NCI-H1436 (cell line): ENCODE measurements at places on chromosomes 6 and 20.

- DNase-seq = no peak
These were observed 194.6 kb upstream of the LAMP5 start for GRCh38 chr20:9319687-9320384.

GRCh38 chr6:9948678-9949077 lies 466.2 kb downstream of the TFAP2A start:
- DNase-seq = no peak

GRCh38 chr6:128914051-128914450 lies 31.1 kb downstream of the LAMA2 start:
- no peak for DNase-seq

- no peak for DNase-seq
These were observed 12.5 kb downstream of the ERMARD start for GRCh38 chr6:169763881-169764280.

DNA sequence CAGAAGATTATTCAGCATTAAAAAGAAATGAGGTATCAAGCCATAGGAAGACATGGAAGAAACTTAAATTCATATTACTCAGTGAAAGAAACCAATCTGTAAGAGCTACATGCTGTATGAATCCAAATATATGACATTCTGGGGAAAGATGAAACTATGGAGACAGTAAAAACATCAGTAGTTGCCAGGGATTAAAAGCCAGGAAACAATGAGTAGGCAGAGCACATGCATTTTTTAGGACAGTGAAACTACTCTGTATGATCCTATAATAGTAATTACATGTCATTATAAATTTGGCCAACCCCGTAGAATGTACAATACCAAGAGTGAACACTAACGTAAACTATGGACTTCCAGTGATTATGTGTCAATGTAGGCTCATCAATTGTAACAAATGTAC lies 92.8 kb upstream of the RNF217 start:
- no peak for DNase-seq

- DNase-seq = no peak
These were observed 5.9 kb upstream of the CPXM1 start for GRCh38 chr20:2806351-2806701.
